ENCODE measurements at places on chromosomes 1 and 21. TPM values are rescaled to one million over a fixed set of nuclear protein-coding genes. Genes with fewer than 3 reads are reported as not detected.

DNA sequence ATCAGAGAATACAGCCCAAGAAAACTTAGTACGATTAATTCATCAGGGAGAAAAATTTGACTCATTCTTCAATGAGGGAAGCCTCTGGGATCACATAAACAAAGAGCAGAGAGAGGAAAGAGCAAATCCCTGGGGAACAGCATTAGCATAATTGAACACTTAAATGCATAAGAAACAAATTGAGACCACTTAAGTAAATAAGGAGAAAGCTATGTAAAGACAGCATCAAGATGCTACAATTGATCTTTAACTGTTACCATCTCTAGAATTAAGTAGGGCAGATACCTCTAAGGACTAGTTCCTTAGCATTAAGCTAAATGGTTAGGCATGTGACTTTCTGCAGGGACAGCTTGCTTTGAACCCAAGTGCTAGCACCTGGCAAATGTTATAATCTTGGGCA is 265.1 kb upstream of the NEGR1 start:
- H3K27ac ChIP-seq = no peak overlapping the region
- H3K4me1 ChIP-seq = no peaks in the 10 kb centered on the region
- H3K36me3 ChIP-seq = no peaks in the 10 kb centered on the region
- no peaks in the 10 kb centered on the region for H3K27me3 ChIP-seq

GRCh38 chr1:115275216-115275615 is 62.8 kb downstream of the NGF start:
- H3K4me3 ChIP-seq = no peak overlapping the region
- no peaks in the 10 kb centered on the region for H3K36me3 ChIP-seq
- no peak overlapping the region for H3K27ac ChIP-seq
- H3K27me3 ChIP-seq = no peaks in the 10 kb centered on the region
- peak; percentile 58 for DNase-seq
- H3K4me1 ChIP-seq = no peaks in the 10 kb centered on the region

- peaks cover 4% of the 10 kb centered on the region for H3K4me1 ChIP-seq
- H3K27ac ChIP-seq = no peak overlapping the region
- H3K4me3 ChIP-seq = no peak overlapping the region
- H3K36me3 ChIP-seq = no peaks in the 10 kb centered on the region
These were observed 37.0 kb downstream of the KCNJ15 start for GRCh38 chr21:38293765-38294164.

- DNase-seq = no peak
- H3K27me3 ChIP-seq = no peaks in the 10 kb centered on the region
- no peak overlapping the region for H3K27ac ChIP-seq
- no peak overlapping the region for H3K4me3 ChIP-seq
- no peaks in the 10 kb centered on the region for H3K36me3 ChIP-seq
- peaks cover 19% of the 10 kb centered on the region for H3K4me1 ChIP-seq
These were observed 29.6 kb downstream of the DEGS1 start for GRCh38 chr1:224212618-224213061.

The OLFML2B gene
- not detected for total RNA-seq

The C1orf53 gene
- total RNA-seq = 1.9 TPM

DNA sequence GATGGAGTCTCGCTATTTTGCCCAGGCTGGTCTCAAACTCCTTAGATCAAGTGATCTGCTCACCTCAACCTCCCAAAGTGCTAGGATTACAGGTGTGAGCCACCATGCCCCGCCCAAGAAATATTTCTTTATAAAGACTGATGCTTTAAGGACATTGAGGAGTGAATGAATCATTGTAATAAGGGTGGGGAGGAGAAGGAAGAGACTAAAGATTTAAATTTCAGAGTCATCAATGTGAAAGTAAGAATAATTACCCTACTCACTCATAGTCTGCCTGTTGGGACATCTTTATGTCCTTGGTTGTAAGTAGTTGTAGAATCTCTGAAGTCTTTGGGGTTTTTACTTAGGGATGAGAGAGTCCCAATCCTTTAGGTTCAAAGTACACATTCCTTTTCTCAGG is 7.3 kb downstream of the KDM1A start:
- H3K27ac ChIP-seq = no peak overlapping the region
- H3K27me3 ChIP-seq = no peaks in the 10 kb centered on the region
- no peak overlapping the region for H3K4me3 ChIP-seq
- peaks cover 24% of the 10 kb centered on the region for H3K36me3 ChIP-seq
- peaks cover 4% of the 10 kb centered on the region for H3K4me1 ChIP-seq

DNA sequence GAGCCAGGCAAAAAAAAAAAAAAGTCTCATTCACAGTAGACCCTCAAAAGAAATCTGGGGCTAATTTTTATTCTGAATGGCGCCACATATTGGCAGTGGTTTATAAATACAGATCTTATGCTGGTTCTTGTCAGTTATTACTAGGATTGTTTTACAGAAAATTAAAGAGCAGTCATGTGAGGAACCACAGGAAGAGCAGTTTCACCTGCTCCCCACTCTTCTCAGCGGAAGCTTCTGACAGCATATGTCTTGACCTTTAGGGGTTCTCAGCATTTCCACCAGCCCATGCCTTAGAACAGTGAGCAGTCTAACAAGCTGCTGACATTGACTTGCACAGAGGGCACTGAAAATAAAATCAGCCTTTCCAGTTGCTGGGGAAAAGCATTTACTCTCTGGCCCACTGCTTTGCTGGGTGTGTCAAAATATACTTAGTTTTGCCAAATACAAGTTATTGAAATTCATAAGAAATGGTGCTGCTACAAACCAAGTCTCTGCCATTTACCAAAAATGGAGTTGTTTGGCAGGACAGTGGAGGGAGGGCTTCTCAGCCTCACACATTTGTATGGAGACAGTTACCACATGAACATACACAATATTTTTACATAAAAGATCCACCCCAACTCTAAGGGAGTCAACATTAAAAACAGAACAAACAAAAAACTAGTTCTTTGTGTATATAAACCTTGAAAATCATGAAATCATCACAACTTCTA is 144.2 kb downstream of the SYT2 start:
- H3K4me1 ChIP-seq = no peaks in the 10 kb centered on the region
- H3K27me3 ChIP-seq = no peaks in the 10 kb centered on the region
- no peak overlapping the region for H3K4me3 ChIP-seq
- peaks cover 45% of the 10 kb centered on the region for H3K36me3 ChIP-seq
- H3K27ac ChIP-seq = no peak overlapping the region
- DNase-seq = no peak

DNA sequence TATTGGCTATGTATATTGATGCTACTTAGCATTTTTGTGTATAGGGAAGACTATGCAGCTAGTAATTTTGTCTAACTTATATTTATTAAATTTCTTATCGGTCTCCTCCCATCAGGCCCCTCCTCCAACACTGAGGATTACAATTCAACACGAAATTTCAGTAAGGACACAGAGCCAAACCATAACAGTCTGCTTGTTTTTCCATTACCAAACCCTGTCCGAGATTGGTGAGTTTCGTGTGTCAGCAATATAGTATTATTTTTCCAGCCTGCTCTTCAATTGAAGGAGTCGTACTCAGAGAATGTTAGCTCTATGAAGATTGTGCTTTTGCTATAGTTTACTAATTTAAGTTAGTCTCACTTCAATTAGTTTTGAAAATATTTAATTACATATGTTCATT is 1495.3 kb downstream of the MRPL39 start:
- H3K4me1 ChIP-seq = no peaks in the 10 kb centered on the region
- no peak overlapping the region for H3K4me3 ChIP-seq
- DNase-seq = no peak
- H3K27ac ChIP-seq = no peak overlapping the region

DNA sequence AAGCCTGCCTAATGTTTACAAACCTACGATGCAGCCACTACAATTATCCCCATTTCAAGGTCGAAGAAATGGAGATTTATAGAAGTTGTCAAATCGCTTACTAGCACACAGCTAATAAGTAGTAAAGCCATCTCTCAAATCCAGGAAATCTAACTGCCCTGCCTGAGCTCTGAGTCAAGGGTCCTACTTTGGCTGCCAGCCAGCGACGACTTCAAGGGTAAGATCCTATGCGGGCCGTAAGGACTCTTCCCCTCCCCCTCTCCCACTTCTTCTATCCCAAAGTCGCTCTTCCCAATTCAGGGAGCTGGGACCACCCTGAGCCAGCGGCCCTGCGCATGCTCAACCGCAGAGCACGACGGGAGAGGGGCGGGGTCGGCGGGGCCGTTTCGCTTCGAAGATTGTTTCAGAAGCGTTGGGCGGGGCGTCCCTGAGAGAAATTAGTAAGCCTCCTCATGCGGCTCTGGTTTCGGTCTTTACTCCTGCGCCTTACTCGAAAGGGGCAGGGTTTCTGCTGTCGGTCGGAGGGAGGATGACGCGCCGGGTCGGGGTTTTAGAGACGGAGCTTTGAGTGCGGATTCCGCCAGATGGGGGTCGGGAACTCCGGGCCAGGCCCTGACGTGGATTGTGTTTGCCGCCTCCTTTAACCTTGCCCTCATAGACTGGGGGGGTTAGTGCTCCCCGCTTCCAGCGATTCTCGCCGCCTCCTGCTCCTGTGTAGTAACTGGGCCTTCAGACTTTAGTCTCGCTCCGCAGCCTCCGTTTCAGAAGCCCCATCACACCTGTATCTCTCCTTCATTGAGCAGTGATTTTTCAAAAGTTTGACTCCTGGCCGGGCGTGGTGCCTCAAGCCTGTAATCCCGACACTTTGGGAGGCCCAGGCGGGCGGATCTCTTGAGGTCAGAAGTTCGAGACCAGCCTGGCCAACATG is at the start of gene ZMYM1:
TSS of gene ZMYM1 (plus strand) at position 383 of the 928 bp plus-strand sequence. CDS start 14,603 bp downstream, outside the sequence.
- H3K4me1 ChIP-seq = peaks cover 12% of the 10 kb centered on the region
- peak; percentile 91 for DNase-seq
- H3K36me3 ChIP-seq = peaks cover 4% of the 10 kb centered on the region
- peak within 1 kb of the TSS; percentile 86 for H3K27ac ChIP-seq

The PTTG1IP gene
- total RNA-seq = 99.5 TPM

The COL8A2 gene
- 0.04 TPM for total RNA-seq

- H3K36me3 ChIP-seq = no peaks in the 10 kb centered on the region
- no peak overlapping the region for H3K27ac ChIP-seq
- DNase-seq = no peak
- no peak overlapping the region for H3K4me3 ChIP-seq
- H3K27me3 ChIP-seq = no peaks in the 10 kb centered on the region
These were observed 285.0 kb upstream of the NFIA start for GRCh38 chr1:60797351-60797750.

DNA sequence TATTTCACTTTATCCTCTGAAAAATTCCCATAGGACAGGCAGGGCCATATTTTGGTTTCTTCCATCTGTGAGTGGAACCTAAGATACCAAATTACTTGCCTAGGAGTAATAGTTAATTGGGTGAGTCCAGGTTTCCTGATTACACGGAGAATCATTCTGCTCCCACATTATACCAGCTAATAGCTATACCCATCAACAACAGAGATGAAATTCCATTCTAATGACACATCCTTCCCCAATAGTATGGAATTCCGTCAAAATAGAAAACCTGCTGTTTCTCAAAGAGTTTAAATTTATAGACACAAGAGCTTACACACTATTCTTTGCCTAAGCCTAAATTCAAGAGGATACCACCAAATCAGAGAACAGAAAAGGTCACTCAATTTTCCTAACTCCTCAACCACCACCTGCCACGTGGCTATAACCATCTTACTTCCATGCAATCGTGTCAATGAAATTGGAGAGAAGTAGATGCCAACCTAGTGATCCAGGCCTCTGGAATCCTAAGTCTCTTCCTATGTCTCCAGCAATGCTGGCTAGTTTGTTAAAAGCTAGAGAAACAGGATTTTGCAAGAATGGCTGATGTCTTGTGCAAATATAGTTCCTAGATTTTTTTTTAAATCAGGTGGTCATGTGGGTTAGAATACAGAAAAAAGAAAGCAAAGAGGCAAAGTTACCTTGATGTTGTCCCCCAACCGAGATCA is 6.2 kb downstream of the PPT1 start:
- 0 out of 2 replicates have a peak, but pooled peaks cover 3% of the 10 kb centered on the region for H3K4me1 ChIP-seq
- H3K27ac ChIP-seq = no peak overlapping the region
- H3K4me3 ChIP-seq = no peak overlapping the region
- no peak for DNase-seq
- peaks cover 73% of the 10 kb centered on the region for H3K36me3 ChIP-seq
- H3K27me3 ChIP-seq = no peaks in the 10 kb centered on the region

GRCh38 chr1:219812491-219813203 is 115.7 kb downstream of the SLC30A10 start:
- H3K27ac ChIP-seq = no peak overlapping the region
- peak; percentile 81 for DNase-seq
- peaks cover 15% of the 10 kb centered on the region for H3K27me3 ChIP-seq
- H3K36me3 ChIP-seq = no peaks in the 10 kb centered on the region

- H3K27me3 ChIP-seq = no peaks in the 10 kb centered on the region
- H3K27ac ChIP-seq = no peak overlapping the region
- no peaks in the 10 kb centered on the region for H3K36me3 ChIP-seq
These were observed 71.7 kb downstream of the PRRX1 start for GRCh38 chr1:170735366-170736263.

GRCh38 chr1:39955547-39956539 is 898 bp downstream of the MFSD2A start:
- no peak for DNase-seq
- H3K27ac ChIP-seq = no peak overlapping the region
- peaks cover 39% of the 10 kb centered on the region for H3K27me3 ChIP-seq
- H3K36me3 ChIP-seq = no peaks in the 10 kb centered on the region
- H3K4me1 ChIP-seq = peaks cover 22% of the 10 kb centered on the region

The SPTA1 gene
- total RNA-seq = 45.9 TPM

DNA sequence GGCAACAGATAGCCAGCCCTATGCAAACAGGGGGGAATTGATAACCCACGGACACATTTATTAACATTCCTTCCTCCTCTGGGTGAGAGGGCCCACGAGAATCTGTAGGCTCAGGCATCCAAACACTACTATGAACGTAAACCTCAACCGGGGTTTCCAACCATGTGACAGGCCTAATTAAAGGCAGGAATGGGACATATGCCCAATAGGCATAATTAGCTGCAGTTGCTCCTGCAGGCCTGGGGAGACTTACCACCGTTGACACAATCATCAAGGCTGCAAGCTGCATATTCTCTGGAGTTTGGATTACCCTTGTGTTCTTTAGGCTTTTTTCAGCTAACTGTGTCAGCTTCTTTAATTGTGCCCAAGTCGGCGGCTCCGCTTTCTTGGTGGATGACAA is 22.2 kb upstream of the GBP1 start:
- no peak overlapping the region for H3K27ac ChIP-seq
- no peaks in the 10 kb centered on the region for H3K27me3 ChIP-seq
- DNase-seq = no peak
- no peaks in the 10 kb centered on the region for H3K36me3 ChIP-seq

The HSD17B7 gene
- total RNA-seq = 16.1 TPM

The BEND5 gene
- total RNA-seq = not detected

DNA sequence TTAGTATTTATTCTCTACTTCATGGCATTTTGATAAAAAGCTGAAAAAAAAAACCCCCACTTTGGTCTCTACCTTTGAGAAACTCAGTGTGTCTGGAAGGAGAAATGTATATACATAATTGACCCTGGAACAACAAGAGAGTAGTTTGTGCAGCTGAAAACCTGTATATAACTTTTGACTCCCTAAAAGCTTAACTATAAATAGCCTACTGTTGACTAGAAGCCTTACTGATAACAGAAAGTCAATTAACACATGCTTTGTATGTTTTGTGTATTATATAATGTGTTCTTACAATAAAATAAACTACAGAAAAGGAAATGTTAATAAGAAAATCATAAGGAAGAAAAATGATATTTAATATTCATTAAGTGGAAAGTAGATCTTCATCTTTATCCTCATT is 88.0 kb downstream of the NEK7 start:
- H3K27me3 ChIP-seq = no peaks in the 10 kb centered on the region
- no peak overlapping the region for H3K4me3 ChIP-seq
- no peaks in the 10 kb centered on the region for H3K4me1 ChIP-seq
- DNase-seq = no peak
- H3K36me3 ChIP-seq = no peaks in the 10 kb centered on the region
